Activated CD4-positive, alpha-beta T cell treated with anti-CD3 and anti-CD28 coated beads for 4 hours (primary cell): ENCODE measurements at places on chromosomes 7 and 10.

GRCh38 chr7:39531818-39532217 lies 34.4 kb upstream of the YAE1 start:
- DNase-seq, result no peak

- no peak for DNase-seq
These were observed 33.4 kb downstream of the ADAP1 start for GRCh38 chr7:921071-921461.

GRCh38 chr10:21509341-21510240 lies 15.9 kb downstream of the SKIDA1 start:
- DNase-seq, result no peak

DNA sequence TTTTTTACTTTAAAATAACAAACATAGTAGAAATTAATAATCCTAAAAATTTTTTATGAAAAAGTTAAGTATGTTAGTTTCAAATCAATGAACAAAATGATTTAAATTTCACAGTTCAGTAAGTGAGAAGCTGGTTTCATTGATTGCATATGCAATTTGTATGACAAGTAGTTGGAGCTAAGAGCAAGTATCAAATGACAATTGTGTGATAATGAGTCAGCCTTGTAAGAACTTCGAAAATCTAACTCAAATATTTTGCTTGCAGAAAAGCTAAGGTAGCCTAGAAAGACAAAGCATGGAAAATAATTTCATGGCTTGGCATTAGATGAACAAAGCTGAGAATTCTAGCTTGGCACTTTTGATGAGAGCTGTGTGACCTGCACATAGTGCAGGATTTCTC lies 111.5 kb downstream of the HDAC9 start:
- no peak for DNase-seq

DNA sequence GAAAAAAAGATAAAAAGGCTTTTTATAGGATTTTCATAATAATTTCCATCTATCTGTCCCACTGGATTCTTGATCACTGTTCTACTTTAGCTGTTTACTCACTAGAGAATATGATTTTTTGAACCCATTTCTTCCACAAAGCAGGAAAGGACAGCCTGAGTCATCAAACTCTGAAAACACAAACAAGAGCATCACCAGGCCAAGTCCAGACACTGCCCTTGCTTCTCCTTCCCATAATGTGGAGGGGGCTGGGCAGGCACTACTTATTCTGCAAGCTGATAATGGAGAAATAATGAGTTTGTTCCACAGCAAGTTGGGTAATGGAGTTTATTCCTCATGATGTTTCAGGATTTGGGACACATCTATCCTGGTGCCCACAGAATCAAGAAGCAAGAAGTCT lies 13.0 kb upstream of the KCNIP2 start:
- no peak for DNase-seq

- DNase-seq, result no peak
These were observed 59.8 kb upstream of the ZNRF2 start for GRCh38 chr7:30224511-30225062.

GRCh38 chr7:48130658-48131108 lies 40.6 kb upstream of the ABCA13 start:
- DNase-seq, result no peak
